Cardiac muscle cell (in vitro differentiated cells and primary cell): ENCODE measurements at places on chromosomes 2 and 18. TPM values are rescaled to one million over a fixed set of nuclear protein-coding genes. Genes with fewer than 3 reads are reported as not detected.

The INHA gene
- total RNA-seq, result 11.4 and 39.0 TPM in 2 replicates

The FHOD3 gene
- 262 and 347 TPM in 2 replicates for total RNA-seq

The HOXD13 gene
- total RNA-seq, result not detected in 2 replicates

The RAB31 gene
- 7.8 and 8.7 TPM in 2 replicates for total RNA-seq
